Occipital lobe (tissue), 3 donors: ENCODE measurements at places on chromosomes 3 and 15. TPM values are rescaled to one million over a fixed set of nuclear protein-coding genes. Genes with fewer than 3 reads are reported as not detected.
A peak's percentile ranks its signal among the peaks of the same experiment; 100 is the strongest.

GRCh38 chr3:133124511-133124910, 86.3 kb downstream of the TMEM108 start:
- peak; percentile 28 for DNase-seq

Gene LTK
- not detected for total RNA-seq

GRCh38 chr15:31396881-31397560, 70.4 kb downstream of the KLF13 start:
- no peak for DNase-seq

GRCh38 chr3:48750856-48751255, 33.8 kb upstream of the IP6K2 start:
- DNase-seq: no peak

GRCh38 chr3:122691195-122691594, 10.6 kb downstream of the PARP14 start:
- DNase-seq: no peak

DNA sequence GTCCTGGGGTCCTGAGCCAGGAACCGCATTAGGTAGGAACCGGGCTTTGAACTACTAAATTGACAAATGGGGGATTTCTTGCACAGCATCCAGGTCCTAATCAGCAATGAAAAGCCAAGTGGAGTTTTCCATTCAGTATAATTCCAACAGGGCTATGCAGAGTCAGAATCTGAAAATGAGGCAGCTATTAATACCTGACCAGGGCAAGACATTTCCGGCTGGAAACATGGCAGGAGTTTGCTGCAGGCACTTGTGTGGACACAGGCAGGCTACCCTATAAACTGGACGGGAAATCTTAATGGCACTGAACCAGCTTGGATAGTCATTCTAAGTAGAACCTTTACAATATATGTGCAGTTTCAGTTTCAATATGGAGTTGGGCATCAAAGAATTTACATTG, 553.1 kb downstream of the FGF12 start:
- no peak for DNase-seq

- DNase-seq: no peak
Measured at GRCh38 chr3:7749931-7750695, 751.5 kb upstream of the LMCD1 start.

- no peak for DNase-seq
Measured at GRCh38 chr3:39121621-39122020, 14.1 kb downstream of the TTC21A start.

- no peak for DNase-seq
Measured at GRCh38 chr3:7172996-7173395, 312.1 kb downstream of the GRM7 start.
